ENCODE measurements at places on chromosomes 2 and 18.

DNA sequence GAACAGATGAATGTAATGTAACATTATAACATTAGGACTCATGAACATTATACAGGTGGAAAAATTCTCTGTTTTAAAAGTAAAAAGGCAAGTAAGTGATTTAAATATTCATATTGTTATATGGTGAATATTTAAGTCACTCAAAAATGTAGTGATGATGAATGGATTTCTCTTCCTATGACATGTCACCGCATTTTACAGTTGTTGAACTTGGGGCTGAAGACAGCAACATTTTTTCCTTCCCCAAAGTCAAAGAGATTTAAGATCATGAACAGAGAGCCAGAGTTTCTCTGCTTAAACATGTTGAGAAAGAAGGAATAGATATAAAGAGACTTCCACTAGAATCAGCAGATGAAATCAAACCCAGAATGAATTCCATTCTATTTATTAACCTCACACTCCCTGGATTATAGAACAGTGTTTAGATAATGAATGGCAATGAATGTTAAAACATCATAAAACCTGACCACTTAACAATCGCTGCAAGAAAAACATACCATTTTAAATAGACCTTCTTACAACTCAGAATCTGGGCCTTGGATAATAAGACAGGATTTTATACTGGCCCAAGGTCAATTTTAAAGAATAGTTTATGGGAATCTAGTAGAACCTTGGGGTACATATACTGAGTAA is 163.6 kb upstream of the SIX2 start:
- DNase-seq: no peak

- DNase-seq: no peak
These were observed 18.8 kb upstream of the GLI2 start for GRCh38 chr2:120716641-120717585.

DNA sequence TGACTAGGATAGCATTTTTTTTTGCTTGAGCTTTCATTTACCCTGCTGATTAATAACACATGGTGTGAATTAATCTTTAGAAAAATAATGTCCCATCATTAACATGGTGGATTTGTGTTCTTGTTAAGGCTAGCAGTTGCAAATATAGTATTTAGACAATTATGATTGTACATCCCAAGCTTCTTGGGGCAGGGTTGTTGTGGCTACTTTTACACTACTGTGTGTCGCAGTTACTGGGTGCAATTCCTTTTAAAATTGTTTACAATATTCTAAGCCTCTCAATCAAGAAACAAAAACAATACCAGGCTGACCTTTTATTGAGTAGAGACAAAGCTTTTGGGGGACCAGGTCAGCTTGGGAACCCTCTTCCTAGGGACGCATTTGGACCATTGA is 2.5 kb downstream of the FMNL2 start:
- no peak for DNase-seq

- no peak for DNase-seq
These were observed 270.4 kb upstream of the CCDC68 start for GRCh38 chr18:55229682-55230081.

DNA sequence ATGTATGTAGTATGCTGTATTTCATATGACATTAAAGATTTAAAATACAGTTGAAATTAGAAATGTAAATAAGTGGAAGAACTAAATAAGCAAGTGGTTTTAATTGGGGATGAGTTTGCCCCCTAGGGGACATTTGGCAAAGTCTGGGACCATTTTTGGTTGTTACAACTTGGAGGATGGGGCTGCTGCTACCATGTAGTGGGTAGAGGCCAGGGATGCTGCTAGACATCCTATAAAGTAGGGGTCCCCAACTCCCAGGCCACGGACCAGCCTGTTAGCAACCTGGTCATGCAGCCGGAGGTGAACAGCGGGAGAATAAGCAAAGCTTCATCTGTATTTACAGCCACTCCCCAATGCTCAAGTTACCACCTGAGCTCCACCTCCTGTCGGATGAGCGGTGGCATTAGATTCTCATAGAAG is 27.9 kb upstream of the ASNSD1 start:
- DNase-seq: no peak

DNA sequence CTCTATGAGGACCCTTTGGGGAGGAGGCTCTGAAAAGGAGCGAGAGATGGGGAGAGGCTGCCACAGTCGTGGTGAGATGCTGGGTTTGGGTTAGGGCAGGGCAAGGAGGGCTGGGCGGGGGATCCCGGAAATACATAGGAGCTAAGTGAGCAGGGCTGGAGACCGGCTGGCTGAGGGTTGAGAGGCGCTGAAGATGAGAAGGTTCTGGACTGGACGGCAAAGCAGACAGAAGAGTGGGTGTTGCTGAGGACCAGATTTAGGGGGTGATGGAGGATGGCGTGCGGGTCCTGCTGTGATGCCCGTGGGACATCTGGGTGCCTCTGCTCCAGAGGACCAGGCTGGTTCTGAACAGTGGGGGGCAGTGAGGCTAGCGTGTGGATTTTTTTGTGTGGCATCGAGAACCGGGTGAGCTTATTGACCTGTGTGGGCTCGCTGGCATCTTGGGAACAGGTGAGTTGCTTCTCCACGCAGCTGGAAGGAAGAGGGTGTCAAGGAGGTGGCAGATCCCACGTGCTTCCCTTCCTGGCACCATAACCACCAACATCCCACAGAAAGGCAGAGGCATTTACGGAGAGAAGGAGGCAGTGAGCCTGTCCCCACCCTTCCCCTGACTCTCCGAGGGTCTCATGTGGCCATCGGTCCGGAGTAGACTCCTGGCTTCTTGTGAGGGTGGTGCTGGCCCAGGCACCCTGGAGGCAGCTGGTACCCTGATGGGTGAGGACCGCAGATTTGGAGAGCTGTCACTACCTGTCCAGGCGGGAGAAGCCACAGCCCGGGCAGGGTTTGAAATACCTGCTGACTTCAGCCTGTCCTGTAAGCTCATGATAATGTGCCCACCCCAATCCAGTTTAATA is 70.3 kb downstream of the ASB1 start:
- DNase-seq: no peak

DNA sequence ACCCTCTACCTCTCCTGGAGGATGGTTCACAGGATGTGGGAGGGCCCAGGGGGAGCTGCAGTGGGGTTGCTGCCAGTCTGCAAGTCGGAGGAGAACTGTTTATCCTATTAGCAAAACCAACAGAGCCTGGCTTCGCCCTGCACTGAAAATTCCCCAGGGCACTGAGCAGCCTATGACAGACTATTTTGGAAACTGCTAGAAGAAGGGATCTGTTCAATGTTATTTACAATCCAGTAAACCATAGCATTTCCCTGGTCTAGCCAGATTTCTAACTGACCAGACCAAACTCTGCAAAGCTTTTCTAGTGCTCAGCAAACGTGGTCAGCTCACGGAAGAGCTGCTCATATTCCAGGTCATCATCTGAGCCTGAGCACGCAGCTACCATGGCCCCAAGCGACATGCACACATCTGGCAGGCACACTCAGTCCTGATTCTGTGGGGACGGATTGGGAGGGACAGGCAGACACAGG is 64.8 kb upstream of the PID1 start:
- no peak for DNase-seq

- no peak for DNase-seq
These were observed 124.2 kb upstream of the MSH6 start for GRCh38 chr2:47658646-47659320.

- no peak for DNase-seq
These were observed 55.8 kb downstream of the OXER1 start for GRCh38 chr2:42708179-42708578.

DNA sequence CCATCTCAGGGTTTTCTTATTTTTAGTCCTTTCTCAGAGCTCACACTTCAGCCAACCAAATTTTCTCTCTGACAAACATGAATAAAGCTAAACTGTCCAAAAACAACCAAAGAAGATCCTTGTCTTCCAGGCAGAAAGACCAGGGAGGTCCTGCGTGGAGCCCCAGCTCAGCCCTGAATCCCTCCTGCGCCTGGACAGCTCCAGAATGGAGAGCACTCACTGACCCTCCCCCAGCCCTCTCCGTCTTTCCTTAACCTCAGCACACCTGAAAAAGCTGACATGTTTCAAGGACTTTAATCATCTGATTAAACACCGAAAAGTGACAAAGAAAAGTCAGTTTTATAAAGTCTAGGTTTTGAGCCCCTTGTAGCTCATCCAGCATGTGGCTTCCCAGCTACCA is 22.9 kb upstream of the GNAL start:
- no peak for DNase-seq

GRCh38 chr2:138723196-138723987 is 56.8 kb downstream of the NXPH2 start:
- DNase-seq: no peak

- no peak for DNase-seq
These were observed 16.6 kb upstream of the HRH4 start for GRCh38 chr18:24443870-24444269.

DNA sequence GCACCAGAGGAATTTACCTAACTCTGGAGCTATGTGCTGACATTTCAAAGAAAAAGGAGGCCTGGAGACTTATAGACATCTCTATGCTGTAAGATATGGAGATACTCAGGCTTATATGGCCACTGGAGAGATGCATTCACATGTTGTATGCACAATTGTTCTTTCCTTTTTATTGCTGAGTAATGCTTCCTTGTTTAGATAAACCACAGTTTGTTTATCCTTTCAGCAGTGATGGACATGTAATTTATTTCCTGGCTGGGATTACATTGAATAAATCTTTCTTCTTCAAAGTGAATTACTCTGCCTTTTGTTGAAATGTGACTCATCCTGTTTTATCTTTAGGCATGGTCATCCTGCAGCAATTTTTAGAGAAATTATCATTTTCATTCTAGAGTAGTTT is 716.7 kb upstream of the GCFC2 start:
- DNase-seq: no peak

DNA sequence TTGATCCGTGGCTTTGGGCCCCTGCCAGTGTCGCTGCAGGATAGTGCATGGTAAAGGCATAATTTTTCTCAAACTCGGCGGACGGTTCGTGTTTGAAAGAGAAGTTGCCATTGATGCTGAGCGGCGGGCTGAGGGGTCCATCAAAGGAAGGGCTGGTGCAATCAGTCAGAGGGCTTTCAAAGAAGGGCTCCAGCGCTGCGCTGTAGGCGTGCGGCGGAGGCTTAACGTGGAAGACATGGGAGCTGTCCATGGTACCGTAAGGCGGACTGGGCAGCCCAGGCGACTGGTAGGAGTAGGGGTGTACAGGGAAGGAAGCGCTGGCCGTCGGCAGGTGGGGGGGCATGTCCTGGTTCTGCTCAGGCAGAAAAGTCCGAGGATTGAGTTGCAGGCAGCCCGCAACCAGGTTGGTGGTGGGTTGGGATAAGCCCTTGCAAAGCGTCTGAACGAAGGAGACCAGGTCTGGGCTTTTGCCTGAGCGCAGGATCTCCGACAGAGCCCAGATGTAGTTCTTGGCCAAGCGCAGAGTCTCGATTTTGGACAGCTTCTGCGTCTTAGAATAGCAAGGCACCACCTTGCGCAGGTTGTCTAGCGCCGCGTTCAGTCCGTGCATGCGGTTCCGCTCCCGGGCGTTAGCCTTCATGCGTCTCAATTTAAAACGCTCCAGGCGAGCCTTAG is 2.3 kb downstream of the NEUROD1 start:
- no peak for DNase-seq

DNA sequence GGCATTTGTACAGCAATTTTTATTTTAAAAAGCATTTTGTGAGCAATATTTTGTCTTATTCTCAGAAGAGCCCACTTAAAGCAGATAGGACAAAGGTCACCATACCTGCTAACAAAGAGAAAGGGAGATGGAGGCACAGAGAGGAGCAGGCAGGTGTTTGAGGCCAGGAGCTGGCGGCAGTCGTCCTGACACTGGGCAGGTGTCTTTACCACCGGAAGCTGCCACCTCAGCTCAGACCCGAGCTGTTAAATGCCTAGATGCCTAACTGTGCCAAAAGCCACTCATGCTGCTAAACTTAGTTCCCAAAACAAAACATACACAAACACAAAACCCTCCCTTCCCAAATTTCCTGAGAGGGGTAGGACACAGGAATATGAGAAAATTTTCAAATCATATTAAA is 120.9 kb downstream of the CNTNAP5 start:
- DNase-seq: peak; percentile 35

DNA sequence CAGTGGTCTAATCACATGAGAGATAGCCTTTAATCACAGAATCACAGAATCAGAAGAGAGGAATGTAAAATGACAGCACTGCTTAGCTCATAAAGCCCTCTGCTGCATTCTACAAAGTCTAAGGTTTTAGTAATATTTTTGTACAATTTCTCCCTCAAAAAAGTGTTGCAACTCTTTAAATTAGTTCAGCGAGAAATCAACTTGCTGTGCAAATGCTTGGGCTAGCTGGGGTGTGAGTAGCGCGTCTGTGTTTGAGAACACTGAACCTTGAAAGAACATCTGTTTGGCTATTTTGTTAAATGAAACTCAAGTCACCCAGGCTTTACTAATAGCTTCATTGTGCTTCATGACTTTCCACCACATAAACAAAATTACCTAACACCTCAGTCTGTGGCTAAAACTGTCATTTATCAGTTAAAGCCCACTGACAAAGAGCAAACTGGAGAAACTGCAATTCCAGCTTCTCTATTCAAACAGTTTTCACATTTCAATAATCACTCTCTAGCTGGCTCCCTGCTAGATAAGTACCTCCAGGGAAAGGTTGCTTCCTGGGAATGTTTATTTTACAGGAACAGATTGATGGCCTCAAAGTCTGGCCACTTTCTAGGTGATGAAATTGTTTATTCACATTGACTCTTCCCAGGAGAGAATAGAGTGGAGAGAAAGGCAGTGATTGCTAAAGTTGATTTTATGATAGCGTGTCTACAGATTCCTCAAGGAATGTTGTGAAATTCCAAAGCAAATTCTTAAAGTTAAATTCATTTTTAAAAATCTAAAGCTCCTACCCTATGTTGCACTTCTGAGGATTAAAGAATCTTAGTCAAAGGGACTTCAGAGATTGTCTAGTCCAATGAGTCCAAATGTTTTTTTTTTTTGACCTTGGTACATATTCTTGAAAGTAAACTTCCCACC is 36.0 kb upstream of the STAT1 start:
- DNase-seq: peak; percentile 36

DNA sequence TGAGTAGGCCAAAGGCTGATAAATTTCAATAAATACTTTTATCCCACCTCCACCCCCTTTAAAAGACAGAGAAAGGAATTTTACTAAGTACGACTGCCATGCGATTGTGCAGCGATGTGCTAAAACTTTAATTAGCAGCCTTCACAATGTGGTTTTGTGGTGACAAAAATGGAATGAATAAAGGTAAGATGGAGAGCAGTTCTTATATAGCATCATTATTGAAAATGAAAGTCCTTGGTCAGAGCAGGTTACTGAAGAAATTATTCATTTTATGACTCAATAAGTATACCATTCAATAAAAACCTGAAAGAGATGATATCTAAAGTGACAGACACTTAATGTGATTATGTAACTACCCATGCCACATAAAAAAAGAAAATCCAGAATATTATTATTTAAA is 33.2 kb upstream of the MTIF2 start:
- no peak for DNase-seq

GRCh38 chr2:625415-626333 is 51.5 kb downstream of the TMEM18 start:
- no peak for DNase-seq

- no peak for DNase-seq
These were observed 279.6 kb downstream of the SLC4A3 start for GRCh38 chr2:219907011-219907365.

GRCh38 chr2:57156231-57156924 is 890.2 kb upstream of the VRK2 start:
- DNase-seq: no peak
